ENCODE measurements at places on chromosomes 3 and 15. TPM values are rescaled to one million over a fixed set of nuclear protein-coding genes. Genes with fewer than 3 reads are reported as not detected.

Gene CHRM5
- not detected for total RNA-seq

Gene HESX1
- total RNA-seq: 0.80 TPM

Gene TTLL3
- 33.0 TPM for total RNA-seq

Gene ATP13A4
- total RNA-seq: 284 TPM

Gene CCRL2
- total RNA-seq: 11.1 TPM

Gene SRGAP3
- total RNA-seq: 17.8 TPM

Gene DHFR2
- total RNA-seq: 6.4 TPM

Gene IL17RC
- total RNA-seq: 33.4 TPM

Gene HCN4
- total RNA-seq: 0.15 TPM

Gene FHIT
- total RNA-seq: 15.0 TPM

Gene PRR23C
- total RNA-seq: not detected

Gene EPHA6
- not detected for total RNA-seq

- no peak for DNase-seq
These were observed 7.0 kb upstream of the UBE2Q2 start for GRCh38 chr15:75835990-75836958.

DNA sequence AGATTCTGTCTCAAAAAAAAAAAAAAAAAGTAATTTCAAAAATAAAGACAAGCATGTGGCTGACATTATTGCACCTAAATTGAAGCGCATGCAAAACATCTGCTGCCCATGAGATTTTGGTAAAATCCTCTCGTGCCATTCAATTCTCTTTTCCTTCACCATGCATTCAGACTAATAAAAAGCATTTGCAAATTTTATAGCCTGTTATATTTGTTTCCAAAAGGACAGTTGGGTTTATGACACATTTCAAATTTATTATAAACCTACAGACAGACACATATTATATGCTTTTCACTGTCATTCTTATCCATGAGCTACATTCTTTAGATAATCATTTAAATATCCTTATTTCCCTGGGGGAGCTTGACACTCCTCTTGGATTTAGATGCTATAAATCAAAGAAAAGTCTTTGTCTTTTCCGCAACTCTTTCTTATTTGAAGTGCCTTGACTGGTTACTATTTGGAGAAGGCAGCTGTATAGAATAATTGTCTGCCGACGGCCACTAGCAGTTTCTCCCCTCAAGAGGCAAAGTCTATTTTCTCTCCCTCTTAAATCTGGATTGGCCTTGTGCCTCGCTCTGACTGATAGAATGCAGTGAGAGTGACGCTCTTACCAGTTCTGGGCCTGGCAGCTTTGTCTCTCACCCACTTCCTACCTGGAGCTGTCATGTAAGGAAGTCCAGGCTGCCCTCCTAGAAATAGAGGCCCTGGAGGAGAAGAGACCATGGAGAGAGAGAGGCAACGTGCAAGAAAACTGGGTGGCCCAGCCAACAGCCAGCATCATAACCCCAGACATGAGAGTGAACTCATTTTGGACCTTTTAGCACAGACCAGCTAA is 6.8 kb upstream of the LRIG1 start:
- DNase-seq: no peak

- DNase-seq: no peak
These were observed 719.9 kb downstream of the CADM2 start for GRCh38 chr3:85678713-85679112.

DNA sequence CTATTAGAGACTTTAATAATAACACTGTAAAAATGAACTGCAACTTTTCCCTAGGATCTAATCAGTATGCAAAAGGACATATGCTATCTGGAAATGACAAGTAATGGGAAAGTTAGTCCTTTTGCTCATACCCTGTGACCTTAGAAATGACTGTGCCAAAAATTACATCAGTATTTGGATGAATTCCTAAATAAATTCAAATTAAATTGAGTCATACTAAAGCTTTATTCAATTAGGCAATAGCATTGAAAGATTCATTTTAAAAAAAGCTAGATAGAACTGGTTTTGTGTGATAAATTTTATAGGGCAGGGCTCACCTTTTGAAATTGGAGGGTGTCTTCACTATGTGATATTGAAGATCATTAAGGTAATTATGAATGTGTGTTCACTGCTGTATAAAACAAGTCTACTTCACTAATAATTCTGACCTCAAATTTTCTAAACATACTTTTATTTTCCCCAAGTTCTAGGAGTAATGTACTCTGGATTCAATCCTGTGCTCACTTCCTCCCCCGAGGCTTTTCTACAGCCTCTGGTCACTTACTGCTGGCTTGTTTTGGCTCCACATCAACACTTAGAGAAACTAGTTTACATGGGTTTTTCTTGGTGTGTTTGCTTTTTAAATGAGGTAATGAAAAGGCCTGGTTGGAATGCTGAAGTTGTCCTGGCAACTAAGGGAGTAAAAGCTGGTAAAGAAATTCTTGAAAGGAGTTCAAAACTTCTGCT is 44.4 kb upstream of the SPTSSB start:
- peak; percentile 25 for DNase-seq

DNA sequence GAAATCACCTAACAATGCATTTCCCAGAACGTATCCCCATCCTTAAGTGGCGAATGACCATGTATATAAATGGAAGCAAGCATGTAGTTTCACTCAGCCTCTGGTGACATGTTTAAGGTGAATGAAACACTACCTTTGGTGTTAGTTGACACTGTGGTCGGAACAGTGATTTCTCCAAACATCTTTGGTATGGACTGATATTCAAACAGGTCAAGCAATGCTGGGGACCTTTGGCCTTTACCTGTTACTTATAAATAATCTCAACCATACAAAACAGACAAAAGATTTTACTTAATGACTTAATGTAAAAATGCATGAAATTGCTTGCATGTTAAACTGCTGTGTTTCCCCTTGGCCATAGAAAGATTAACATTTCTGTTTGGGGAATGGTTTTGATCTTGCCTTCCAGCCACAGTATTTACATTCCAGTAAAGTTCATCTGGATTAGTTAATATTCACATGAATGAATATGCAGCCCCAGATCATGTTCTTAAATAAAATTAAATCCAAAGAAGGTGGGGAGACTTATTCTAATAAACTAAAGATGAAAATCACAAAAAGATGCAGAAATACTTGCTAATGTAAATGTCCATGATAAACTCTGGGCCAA is 74.4 kb upstream of the HES1 start:
- no peak for DNase-seq

DNA sequence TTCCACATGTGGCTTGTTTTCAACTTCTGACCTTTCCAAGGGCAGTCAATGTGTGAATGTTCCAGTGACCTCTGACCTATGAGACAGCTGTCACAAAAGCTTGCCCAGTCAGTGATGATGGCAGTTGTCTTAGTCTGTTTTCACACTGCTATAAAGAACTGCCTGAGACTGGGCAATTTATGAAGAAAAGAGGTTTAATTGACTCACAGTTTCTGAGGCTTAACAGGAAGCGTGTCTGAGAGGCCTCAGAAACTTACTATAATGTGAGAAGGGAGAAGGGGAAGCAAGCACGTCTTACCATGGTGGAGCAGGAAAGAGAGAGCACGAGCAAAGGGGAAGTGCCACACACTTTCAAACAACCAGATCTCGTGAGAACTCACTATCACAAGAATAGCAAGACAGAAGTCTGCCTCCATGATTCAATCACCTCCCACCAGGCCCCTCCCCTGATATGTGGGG is 95.6 kb downstream of the ECT2 start:
- no peak for DNase-seq

DNA sequence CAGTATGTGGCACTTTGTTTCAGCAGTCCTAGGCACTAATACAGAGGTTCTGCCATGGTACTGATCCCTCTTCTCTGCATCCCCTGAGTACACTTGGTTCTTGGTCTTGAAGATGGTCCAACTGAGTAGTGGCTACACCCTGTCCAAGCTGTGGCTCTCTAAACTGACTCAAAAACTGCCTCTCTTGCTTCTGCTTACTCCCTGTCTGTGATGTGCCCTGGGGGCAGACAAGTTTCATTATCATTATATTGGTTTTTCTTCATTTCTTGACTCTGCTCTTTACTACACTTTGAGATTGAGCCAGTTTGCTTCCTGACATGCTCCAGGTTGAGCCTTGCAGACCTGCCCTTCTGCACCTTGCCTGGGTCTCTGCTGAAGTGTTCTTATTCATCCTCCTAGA is 18.9 kb upstream of the ST3GAL6 start:
- no peak for DNase-seq

DNA sequence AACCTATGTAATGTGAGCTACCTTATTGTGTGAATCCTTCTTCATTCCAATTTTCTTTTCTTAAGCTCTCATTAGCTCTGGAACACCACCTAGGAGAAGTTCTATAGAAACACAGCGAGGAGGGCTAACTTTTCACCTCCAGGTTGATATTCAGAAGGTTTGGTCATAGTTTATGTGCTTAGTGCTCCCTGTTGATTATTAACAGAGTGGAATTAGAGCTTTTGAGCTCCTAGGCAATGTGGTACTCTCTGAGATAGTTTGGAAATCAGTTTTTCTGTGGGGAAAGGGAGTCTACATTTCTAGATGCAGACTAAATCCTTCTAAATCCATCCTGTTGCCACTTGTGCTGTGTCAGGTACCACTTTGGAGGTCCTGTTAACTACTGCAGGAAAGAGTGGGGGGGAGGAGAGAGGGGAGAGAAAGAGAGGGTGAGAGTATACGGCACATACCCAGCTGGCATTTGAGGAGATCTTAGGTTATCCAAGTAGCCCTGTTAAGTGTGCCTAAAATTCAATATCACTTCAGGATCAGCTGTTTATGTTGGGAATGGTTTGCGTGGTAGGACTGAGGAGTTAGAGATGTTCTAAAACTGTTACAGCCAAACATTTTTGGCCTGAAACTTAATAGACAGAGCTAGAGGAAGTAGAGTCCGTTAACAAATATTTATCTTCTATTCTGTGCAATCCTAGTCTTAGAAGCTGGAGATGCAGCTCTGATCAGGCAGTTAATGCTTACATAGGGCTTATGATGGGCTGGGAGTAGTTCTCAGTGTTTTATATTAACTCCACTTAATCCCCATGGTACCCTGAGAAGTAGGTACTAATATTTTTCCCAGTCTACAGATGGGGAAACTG is 117.5 kb upstream of the PROK2 start:
- DNase-seq: no peak

- DNase-seq: peak; percentile 44
These were observed 120.1 kb downstream of the LIPC start for GRCh38 chr15:58551764-58552504.

- peak; percentile 58 for DNase-seq
These were observed 23.7 kb downstream of the TNK2 start for GRCh38 chr3:195884691-195885035.

GRCh38 chr3:15287565-15288330 is 44.6 kb downstream of the SH3BP5 start:
- peak; percentile 82 for DNase-seq

GRCh38 chr3:53668872-53669271 is 174.5 kb downstream of the CACNA1D start:
- no peak for DNase-seq

DNA sequence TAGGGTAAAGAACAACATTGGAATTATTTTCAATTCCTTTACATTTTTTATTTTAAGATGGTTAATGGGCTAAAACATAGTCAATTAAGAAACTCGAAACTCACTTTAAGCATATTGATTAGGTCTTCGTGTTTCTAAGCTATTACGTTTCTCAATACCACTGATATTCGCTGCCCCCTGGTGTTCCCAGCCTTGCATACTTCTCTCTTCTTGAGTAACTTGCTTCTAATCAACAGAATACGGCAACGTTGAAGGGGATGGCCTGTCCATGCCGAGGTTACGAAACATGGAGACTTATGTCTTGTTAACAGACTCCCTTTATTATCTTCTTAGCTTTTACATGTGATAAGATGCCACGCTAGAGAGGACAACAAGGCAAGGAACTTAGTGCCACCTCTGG is 43.6 kb downstream of the ROBO1 start:
- DNase-seq: no peak

DNA sequence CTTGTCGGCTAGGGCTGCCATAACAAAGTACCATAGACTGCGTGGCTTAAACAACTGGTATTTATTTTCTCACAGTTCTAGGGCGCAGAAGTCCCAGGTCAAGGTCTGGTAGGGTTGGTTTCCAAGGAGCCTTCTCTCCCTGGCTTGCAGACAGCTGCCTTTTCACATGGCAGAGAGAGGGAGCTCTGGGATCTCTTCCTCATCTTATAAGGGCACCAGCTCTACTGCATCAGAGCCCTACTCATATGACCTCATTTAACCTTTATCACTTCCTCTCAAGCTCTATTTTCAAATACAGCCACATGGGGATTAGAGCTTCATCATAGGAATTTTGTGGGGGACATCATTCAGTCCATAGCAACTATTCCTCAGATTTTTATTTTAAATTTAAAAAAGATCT is 17.6 kb upstream of the PAQR9 start:
- no peak for DNase-seq

DNA sequence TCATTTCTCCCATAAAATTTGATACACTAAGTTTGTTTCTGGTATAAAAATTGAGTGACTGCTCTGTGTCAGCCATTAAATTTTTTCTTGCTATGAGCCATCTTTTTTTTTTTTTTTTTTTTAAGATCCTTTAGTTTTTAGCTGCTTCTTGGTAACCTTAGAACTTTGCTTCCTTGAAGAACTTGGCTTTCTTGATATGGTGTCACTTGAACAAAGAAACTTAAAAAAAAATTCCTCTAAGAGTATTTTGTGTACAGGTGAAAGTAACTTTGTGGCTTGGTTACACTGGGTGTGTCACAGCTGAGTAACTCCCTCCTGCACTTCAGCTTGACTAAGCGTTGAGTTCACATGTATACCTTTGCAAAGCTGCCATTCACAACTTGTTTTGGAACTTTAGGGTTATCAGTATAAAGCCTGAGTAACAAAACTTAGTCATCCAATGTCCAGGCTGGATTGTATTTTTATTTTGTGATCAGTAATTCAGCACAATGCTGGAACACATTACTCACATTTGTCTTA is 6.5 kb downstream of the CHD2 start:
- no peak for DNase-seq

DNA sequence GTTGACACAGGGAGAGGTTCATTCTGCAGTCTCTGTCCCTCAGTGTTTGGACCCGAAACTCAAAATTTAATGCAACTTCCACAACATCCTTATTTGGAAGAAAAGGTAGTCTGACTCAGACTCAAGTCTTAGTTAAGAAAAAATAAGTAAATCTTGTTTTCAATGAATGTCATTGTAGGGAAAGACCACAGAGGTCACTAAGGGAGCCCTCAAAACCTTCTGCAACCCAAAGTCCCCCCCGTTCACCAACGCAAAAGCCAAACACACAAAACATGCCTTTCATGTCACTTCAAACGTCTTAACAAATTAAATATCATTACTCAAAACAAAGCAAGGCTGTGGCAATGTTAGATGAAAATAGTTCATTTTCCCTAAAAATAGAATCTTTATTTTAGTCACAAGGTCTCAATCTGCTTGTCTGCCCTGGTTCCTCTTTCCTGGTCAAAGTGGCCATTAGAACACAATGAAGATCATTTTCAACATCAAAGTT is 20.9 kb upstream of the SSUH2 start:
- DNase-seq: no peak

GRCh38 chr3:14689247-14689980 is 14.5 kb downstream of the C3orf20 start:
- DNase-seq: no peak

DNA sequence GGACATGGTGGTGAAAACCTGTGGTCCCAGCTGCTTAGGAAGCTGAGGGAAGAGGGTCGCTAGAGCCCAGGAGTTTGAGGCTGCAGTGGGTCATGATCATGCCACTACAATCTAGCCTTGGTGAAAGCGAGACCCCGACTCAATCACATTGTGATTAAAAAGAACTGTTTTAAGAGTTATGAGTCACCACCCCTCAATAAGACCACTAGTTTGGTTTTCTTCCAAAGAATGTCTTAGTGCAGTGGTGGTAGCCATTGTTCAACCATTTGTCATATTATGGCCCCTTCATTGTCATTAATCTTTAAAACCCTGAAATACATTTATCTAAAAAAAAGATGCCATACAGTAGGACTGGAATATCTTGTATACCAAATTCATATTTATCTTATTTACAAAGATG is 48.8 kb downstream of the BLM start:
- no peak for DNase-seq

Data from upper lobe of left lung (tissue), 6 donors.